ENCODE measurements at places on chromosomes 1 and 21.

GRCh38 chr1:235930543-235930942 lies 63.8 kb upstream of the LYST start:
- no peak overlapping the region for H3K4me3 ChIP-seq
- no peak overlapping the region for H3K27ac ChIP-seq
- no peaks in the 10 kb centered on the region for H3K36me3 ChIP-seq

DNA sequence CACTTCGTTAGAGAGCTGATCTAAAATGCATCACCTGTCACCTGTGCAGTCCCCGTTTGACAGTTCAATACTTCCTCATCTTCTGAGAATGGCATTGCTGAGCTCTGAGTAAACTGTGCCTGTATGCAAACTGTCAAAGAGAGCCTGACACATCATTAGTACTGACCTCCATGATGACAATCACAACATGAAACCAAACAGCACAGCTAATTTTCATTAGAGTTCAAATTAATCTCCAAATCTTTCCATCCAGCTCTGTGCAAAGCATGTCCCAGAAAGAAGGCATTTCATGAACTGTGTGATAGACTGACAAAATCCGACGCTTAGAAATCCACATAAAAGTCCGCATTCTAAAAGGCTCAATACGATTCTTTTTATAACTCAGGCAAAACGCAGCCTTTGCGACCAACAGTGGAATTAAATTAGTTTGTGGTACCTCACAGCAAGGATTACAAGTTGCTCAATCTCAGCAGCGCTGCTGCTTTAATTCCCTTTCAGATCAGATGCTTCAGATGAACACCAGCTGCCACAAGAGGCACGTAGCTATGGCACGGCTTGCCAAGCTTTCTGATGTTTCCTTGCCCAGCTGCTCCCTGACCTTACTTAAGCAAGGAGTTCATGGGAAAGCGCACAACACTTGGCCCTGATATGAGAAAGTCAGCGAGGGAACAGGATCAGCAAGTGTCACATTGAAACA lies 765.5 kb upstream of the PRMT6 start:
- H3K27me3 ChIP-seq = no peaks in the 10 kb centered on the region
- H3K27ac ChIP-seq = no peak overlapping the region
- H3K4me3 ChIP-seq = no peak overlapping the region
- H3K4me1 ChIP-seq = no peaks in the 10 kb centered on the region

DNA sequence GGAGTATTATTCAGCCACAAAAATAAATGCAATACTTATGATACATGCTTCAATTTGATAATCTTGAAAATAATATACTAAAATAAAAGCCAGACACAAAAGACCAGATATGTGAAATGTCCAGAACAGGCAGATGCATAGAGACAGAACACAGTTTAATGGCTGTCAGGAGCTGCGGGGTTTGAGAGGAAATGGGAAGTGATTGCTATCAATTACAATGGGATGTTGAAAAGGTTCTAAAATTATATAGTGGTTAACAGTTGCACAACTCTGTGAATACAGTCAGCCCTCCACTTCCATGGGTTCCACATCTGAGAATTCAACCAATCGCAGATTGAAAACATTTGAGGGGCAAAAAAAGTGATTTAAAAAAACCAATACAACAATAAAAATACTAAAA lies 54.0 kb downstream of the LTN1 start:
- peaks cover 6% of the 10 kb centered on the region for H3K36me3 ChIP-seq
- peaks cover 2% of the 10 kb centered on the region for H3K27me3 ChIP-seq
- no peak overlapping the region for H3K27ac ChIP-seq
- DNase-seq = no peak
- peaks cover 14% of the 10 kb centered on the region for H3K4me1 ChIP-seq

DNA sequence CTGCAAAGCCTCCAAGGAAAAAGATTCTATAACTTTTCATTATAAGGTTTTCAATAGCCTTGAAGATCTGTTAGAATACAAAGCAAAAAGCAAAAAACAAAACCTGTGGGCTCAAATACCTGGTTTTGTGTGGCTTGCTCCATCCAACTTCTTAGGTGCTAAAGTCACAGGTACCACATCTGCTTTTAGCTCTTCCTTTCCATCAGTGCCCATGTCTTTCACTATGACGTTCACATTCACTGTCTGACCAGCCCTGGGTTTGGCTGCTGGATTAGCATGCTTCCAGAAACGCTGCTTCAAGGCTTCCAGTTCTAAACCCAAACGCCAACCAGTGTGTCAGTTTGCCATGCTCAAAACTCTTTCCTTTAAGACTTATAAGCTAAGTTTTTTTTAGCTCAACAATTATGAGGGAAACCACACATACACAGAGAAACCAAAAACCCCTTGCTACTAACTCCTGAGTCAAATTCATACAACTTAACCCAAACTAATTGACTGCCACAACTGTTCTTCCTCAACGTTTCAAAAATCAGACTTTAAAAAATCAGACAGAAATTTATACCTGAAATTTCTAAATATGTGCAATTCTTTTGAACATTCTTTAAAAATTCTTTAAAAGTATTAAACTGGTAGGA lies 16.0 kb downstream of the CLSPN start:
- no peaks in the 10 kb centered on the region for H3K27me3 ChIP-seq
- no peak overlapping the region for H3K4me3 ChIP-seq
- no peaks in the 10 kb centered on the region for H3K4me1 ChIP-seq
- no peak overlapping the region for H3K27ac ChIP-seq

DNA sequence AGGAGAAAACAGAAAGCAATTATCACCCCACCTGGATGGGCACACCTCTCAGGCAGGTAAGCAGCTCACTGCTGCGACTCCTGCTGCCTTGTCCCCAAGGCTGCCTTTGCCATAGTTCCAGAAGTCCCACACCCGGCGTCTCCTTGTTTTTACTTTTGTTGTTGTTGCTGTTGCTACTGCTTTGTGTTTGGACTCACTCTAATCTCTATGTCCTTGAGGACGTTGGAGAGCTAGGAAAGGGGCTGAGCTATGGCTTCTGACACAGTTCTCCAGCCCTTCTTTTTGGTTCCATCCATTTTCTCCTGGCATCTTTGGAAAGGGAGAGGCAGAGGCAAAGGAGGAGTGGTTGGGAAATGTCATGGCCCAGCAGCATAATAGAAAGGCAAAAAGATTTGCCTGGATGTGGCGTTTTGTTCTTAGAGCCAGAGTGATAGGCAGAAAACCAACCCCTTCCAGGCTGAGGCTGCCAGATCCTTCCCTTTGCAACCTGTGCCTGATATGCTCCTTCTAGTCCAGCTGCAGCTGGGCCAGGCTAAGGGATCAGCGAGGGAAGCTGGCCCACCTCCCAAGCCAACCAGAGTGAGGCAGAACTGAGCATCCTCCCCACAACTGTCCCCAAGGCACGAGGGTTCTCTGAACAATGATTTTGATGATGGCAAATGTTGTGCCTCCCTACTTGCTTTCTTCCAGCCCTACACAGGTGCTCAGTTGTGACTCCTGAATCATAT lies 270.7 kb downstream of the ASTN1 start:
- no peaks in the 10 kb centered on the region for H3K36me3 ChIP-seq
- no peak overlapping the region for H3K4me3 ChIP-seq
- peaks cover 11% of the 10 kb centered on the region for H3K27me3 ChIP-seq
- DNase-seq = no peak
- peaks cover 10% of the 10 kb centered on the region for H3K4me1 ChIP-seq

DNA sequence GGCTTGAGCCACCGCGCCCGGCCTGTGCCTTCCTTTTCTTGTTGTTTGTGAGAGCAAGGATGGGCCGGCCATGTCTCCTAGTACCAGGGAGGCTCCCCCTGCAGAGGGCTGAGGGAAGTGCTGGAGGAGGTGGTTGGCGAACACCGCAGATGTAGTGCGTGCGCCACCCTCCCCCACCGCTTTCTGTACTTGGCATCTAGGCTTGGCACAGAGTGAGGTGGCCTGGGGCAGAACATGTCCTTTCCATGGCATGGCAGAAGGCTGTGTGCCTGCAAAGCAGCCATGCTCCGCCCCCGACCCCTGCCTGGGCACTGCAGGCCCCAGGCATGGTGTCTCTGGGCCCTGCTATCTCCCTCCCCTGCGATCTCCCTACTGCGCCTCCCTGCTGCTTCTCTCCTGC lies 30.7 kb downstream of the ALPL start:
- H3K36me3 ChIP-seq = no peaks in the 10 kb centered on the region
- peaks cover 18% of the 10 kb centered on the region for H3K4me1 ChIP-seq
- no peak overlapping the region for H3K4me3 ChIP-seq
- H3K27me3 ChIP-seq = peaks cover 42% of the 10 kb centered on the region

DNA sequence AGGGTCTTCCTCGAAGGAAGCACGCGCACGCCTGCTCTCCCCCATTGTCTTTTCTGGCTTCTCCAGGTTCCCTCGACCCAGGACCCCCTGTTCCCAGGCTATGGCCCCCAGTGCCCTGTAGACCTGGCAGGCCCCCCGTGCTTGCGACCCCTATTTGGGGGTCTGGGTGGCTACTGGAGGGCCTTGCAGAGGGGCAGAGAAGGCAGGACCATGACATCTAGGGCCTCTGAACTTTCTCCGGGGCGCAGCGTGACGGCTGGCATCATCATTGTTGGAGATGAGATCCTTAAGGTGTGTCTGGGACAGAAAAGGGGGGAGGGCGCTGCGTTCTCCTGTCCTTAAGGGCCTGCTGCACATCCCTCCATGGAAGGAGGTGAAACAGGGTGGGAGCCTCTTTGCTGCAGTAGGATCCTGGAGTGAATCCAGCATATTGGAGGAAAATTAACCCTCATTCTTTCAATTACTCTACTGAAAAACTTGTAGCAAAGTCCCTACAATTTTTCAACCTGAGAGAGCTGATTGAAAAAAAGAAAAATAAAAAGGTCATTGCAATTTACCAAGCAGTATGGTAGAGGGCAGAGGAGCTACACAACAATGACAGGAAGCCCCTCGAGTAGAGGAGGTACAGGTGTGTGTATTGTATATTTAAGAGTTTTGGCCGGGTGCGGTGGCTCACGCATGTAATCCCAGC lies 777 bp downstream of the FLAD1 start:
- H3K4me3 ChIP-seq = no peak overlapping the region
- H3K4me1 ChIP-seq = peaks cover 12% of the 10 kb centered on the region
- no peak overlapping the region for H3K27ac ChIP-seq
- DNase-seq = no peak
- H3K36me3 ChIP-seq = peaks cover 8% of the 10 kb centered on the region

GRCh38 chr1:240691909-240692705 lies 80.2 kb upstream of the GREM2 start:
- DNase-seq = peak; percentile 70
- H3K4me3 ChIP-seq = peak overlapping the region; percentile 35
- H3K36me3 ChIP-seq = no peaks in the 10 kb centered on the region
- H3K27ac ChIP-seq = no peak overlapping the region
- peaks cover 32% of the 10 kb centered on the region for H3K4me1 ChIP-seq

GRCh38 chr1:168725831-168726230 lies 3.2 kb downstream of the DPT start:
- no peak for DNase-seq
- no peak overlapping the region for H3K27ac ChIP-seq

DNA sequence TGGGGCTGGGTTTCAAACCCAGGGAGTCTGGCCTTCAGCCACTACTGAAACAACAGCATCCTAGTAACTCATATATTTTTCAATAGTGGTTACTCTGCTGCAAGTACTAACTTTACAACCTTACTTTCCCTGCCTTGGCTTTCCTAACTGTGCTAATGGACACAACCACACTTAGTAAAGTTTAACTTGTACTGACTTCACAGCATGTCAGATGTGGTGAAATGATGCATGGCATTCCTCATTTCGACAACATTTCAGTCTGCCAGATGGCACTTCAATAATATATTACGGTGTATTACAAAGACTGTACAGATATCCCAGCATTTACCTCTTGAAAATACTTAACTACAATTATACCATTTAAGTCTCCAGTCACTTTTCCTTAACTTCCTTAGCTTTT lies 27.8 kb downstream of the LRRC7 start:
- no peaks in the 10 kb centered on the region for H3K27me3 ChIP-seq
- no peaks in the 10 kb centered on the region for H3K4me1 ChIP-seq
- H3K36me3 ChIP-seq = no peaks in the 10 kb centered on the region
- no peak overlapping the region for H3K27ac ChIP-seq
- no peak overlapping the region for H3K4me3 ChIP-seq

DNA sequence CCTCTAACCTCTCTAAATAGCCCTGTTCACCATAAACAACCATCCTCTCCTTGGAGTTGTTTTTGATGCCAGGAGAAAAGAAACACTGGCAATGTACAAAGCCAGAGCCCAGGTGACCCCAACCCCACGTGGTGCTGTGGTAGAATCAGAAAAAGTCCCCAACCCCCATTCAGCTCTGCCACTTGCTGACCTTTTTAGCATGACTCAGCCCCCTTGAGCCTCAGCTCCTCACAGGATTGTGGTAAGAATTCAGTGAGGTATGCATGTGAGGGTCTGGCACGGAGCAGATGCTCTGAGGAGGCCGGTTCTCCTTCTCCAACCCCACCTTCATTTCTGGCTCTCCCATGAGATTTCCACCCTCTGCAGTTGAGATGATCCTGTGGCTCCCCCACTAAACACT lies 11.1 kb upstream of the CHI3L1 start:
- DNase-seq = peak; percentile 71
- peaks cover 4% of the 10 kb centered on the region for H3K27me3 ChIP-seq
- peak overlapping the region; percentile 61 for H3K27ac ChIP-seq
- peaks cover 55% of the 10 kb centered on the region for H3K4me1 ChIP-seq
- H3K36me3 ChIP-seq = no peaks in the 10 kb centered on the region

GRCh38 chr1:150269451-150269850 lies 635 bp upstream of the APH1A start:
- H3K27ac ChIP-seq = peak overlapping the region; percentile 95
- H3K36me3 ChIP-seq = peaks cover 28% of the 10 kb centered on the region
- peaks cover 3% of the 10 kb centered on the region for H3K27me3 ChIP-seq
- H3K4me1 ChIP-seq = peaks cover 48% of the 10 kb centered on the region
